GM10248 (cell line): ENCODE measurements at places on chromosomes 12 and 14.

DNA sequence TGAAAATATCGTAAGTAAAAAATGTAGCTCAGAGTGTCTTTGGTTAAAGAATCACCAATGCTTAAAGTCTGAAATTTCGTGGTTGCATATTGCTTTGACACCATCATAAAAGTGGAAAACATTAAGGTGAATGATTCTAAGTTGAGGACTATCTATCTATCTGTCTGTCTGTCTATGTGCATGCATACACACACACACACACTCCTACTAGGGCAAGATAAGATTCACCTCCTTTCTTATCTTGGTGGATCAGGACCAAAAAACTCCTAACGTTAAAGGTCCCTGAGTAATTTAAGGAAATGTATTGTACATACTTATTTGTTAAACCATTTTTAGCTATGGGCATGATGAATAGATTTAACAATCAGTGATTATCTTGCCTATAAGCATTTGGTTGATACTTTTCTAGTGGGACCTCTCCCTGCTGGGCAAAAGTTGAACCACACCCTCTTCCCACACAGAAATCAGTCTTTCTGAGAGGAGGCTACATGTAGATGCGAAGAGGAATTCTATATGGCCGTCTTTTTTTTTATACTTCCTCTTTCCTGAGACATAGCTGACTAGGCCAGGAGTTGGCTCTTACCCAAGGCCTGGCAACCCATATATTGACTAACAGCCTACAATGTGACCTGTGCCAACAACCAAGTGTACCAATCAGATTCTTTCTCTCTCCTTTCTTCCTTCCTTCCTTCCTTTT, 19.3 kb upstream of the LLPH start:
- no peak for DNase-seq

DNA sequence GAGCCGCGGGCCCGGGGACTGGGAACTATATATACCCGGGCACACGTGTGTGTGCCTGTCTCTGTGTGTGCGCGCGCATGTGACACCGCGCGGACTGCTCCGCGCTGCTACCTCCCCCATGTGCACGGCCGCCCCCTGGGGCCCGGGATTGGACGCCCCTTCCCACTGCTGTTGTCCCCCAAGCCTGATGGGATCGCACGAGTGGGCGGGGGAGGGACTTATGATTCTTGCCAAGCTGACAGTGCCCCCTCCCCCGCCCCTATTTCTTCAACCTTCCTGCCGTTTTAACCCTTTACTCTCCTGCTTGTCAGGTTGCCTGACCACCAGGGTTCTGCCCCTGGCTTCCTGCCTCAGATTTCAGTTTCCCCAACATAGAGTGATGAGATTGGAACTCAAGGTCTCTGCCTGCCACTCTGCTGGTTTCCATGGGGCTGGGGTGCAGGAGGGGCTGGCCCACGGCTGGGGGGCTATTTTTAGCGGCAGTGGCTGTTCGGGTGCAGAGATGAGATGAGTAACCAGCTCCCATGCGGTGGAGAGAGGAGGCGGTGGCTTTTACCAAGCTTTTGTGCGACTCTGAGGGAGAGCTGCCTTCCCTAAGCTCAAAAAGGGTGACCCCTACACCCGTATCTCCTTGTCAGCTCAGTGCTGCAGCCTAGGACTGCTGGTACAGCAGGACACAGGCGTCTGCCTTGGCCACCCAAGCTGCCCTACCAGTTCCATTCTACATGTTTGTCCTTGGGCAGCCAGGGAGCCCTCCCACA, at the start of gene DDN:
Gene DDN (minus strand): TSS at position 5 of the 761 bp plus-strand sequence. CDS start 88 bp downstream, outside the sequence.
- DNase-seq: peak; percentile 81

DNA sequence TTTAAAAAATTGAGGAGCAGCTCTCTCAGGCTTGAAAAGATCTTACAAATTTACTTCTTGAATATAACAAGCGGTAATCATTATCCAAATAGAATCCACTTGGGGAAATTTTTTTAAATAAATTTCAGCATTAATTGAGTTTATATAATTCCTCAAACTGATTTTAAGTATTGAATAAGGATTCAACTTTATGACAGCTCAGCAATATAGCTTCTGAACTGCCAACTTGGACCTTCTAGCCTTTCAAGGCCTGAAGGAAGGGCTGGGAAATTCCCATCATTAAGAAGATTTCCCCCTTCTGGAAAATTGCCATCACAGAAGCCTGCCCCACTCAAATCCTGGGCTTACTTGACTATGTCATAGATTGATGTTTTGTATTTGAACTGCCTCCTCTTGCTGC, 57.5 kb upstream of the GARIN2 start:
- DNase-seq: no peak

DNA sequence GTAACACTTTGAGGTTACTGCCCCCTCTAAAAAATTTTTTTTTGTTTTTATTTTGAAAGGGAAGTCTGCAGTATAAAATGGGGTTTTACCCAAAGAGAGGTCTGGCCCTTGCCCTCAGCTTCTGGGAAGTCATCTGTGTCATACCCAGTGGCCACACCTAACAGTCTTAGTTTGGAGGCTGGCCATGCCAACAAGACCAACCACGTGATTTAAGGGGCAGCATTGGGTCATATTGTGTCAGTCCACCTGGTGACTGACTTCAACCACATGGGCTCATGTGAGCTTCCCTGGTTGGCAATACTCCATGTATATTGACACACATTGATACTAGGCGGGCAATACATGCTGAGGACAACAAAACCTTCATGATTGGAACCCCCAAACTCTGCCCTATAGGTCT, 173.9 kb downstream of the GXYLT1 start:
- no peak for DNase-seq

GRCh38 chr14:20808162-20808483, 5.5 kb upstream of the RNASE1 start:
- DNase-seq: no peak

DNA sequence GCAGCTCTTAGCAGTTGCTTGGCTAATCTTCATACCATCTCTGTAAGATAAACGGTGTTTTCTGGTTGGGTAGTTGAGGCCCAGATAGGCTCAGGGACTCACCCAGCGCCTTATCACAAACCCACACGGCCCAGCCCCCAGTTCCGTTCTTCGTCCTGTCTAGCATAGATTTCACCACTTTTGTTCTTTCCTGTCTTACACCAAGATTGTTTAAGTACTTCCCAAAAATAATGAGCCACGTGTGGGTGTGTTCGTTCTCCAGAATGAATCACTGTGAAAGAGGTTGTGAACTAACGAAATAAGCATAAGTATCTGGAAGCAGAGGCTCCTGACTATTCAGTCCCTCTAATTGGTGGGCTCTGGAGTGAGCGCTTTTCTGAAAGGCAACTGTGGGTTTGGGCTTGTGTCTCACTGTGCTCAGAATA, 21.4 kb downstream of the ACVR1B start:
- DNase-seq: no peak

DNA sequence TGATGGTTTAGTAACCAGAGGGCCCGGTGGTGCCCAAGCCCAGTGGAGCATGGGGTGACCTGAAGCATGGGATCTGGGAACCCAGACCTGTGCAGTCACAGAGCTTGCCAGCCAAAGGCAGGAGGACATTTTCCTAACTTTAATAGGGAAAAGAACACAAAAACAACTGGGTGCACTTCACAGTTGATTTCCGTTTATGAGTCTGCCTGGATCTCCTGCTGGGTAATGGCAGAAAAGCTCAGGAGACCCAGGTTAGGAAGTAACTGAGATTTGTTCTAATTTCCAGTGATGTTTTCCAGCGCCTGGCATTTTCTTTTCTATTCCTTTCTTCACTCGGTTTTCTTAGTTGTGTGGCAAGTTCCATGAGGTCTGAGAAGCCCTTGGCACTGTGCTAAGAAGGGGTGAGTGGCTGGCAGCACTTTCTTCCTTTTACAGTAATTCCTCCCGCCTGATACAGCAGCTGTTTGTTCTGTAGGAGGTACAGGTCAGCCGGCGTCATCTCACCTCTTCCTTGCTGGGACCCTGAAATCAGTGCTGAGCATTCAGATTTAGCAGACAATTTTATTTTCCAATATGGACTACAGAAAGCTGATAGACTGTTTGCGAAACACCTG, 5.1 kb downstream of the CACNA1C start:
- DNase-seq: no peak
